Stomach (tissue), 19 donors: ENCODE measurements at places on chromosomes 2 and 18. TPM values are rescaled to one million over a fixed set of nuclear protein-coding genes. Genes with fewer than 3 reads are reported as not detected.

Gene FAP
- total RNA-seq = 6.4 TPM

Gene APOB
- total RNA-seq = 0.72 TPM

Gene GAD1
- not detected for total RNA-seq

Gene XIRP2
- not detected for total RNA-seq
